ENCODE measurements at places on chromosomes 7 and 10.

- H3K36me3 ChIP-seq: no peaks in the 10 kb centered on the region
- H3K4me1 ChIP-seq: no peaks in the 10 kb centered on the region
- no peak overlapping the region for H3K27ac ChIP-seq
- H3K4me3 ChIP-seq: no peak overlapping the region
- no peak for DNase-seq
- H3K27me3 ChIP-seq: no peaks in the 10 kb centered on the region
These were observed 69.7 kb upstream of the ZNRF2 start for GRCh38 chr7:30214651-30215137.

- no peak overlapping the region for H3K4me3 ChIP-seq
- H3K27me3 ChIP-seq: no peaks in the 10 kb centered on the region
These were observed 267.2 kb downstream of the TFEC start for GRCh38 chr7:115763347-115763746.

- no peaks in the 10 kb centered on the region for H3K27me3 ChIP-seq
- DNase-seq: no peak
These were observed 51.3 kb downstream of the MDFIC start for GRCh38 chr7:114973147-114973546.

DNA sequence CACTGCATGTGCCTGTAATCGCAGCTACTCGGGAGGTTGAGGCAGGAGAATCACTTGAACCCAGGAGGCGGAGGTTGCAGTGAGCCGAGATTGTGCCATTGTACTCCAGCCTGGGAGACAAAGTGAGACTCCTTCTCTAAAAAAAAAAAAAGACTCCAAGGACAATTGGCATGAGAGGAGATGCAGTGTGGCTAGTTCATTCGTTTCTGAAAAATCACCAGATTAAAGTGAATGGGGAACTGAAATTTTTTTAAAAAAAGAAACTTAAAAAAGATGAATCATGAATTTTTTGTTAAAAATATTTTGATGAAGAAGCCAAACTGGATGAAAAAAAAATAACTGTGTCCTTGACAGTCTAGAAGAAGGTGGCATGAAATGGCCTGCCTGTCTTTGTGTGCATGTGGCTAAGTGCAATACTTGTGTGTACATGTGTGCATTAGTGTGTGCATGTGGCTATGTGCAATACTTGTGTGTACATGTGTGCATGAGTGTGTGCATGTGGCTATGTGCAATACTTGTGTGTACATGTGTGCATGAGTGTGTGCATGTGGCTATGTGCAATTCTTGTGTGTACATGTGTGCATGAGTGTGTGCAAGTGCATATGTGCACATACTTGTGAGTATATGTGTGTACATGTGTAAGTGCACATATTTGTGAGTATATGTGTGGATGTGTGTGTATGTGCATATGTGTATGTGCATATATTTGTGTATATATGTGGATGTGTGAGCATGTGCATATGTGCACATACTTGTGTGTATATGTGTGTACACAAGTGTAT is 391.7 kb upstream of the KLF6 start:
- no peak overlapping the region for H3K4me3 ChIP-seq
- DNase-seq: no peak
- H3K27me3 ChIP-seq: no peaks in the 10 kb centered on the region
- H3K4me1 ChIP-seq: no peaks in the 10 kb centered on the region
- no peak overlapping the region for H3K27ac ChIP-seq

- no peaks in the 10 kb centered on the region for H3K27me3 ChIP-seq
- H3K4me1 ChIP-seq: peaks cover 19% of the 10 kb centered on the region
- no peak overlapping the region for H3K27ac ChIP-seq
- DNase-seq: no peak
These were observed 57.1 kb upstream of the FAM20C start for GRCh38 chr7:135257-135653.

DNA sequence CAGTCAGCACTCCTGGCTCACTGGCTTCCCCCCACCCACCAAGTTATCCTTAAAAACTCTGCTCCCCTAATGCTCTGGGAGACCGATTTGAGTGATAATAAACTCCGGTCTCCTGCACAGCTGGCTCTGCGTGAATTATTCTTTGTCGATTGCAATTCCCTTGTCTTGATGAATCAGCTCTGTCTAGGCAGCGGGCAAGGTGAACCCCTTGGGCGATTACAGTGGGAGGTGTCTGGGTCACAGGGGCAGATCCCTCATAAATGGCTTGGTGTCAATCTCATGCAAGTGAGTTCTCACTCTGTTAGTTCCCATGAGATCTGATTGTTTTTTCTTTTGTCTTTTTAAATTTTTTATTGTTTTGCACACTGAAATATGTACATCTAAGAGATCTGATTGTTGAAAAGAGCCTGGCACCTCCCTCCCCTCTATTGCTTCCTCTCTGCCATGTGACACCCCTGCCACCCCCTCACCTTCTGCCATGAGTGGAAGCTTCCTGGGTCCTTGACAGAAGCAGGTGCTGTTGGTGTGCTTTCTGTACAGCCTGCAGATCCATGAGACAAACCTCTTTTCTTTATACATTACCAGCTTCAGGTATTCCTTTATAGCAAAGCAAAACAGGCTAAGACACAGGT is 20.5 kb downstream of the OTUD1 start:
- no peaks in the 10 kb centered on the region for H3K27me3 ChIP-seq
- peak overlapping the region; percentile 26 for H3K27ac ChIP-seq
- H3K4me1 ChIP-seq: peaks cover 66% of the 10 kb centered on the region
- 0 out of 2 replicates have a peak, but pooled peaks cover 3% of the 10 kb centered on the region for H3K36me3 ChIP-seq

DNA sequence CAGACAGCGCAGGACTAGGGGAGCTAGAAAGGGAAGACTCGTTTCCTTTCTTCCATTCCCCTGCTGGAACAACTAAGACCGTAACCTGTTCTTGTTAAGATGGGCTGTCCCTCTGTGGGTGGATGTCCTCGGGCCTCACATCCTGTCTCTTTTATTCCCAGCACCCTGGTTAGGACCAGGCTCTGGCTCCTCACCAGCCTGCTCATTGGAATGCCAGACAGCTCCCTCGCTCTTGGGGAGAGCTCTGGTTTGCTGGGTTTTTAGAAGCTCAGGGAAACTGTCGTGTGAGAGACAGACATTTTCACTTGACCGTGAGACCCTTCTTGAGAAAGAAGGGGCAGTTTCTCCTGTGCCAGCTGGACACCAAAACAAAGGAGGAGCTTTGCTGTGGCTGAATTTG is 58.1 kb upstream of the HABP2 start:
- no peak overlapping the region for H3K4me3 ChIP-seq
- H3K27me3 ChIP-seq: no peaks in the 10 kb centered on the region
- H3K4me1 ChIP-seq: peaks cover 11% of the 10 kb centered on the region
- H3K36me3 ChIP-seq: no peaks in the 10 kb centered on the region
- H3K27ac ChIP-seq: no peak overlapping the region
